GM12892 (cell line): ENCODE measurements at places on chromosomes 6 and 20.

DNA sequence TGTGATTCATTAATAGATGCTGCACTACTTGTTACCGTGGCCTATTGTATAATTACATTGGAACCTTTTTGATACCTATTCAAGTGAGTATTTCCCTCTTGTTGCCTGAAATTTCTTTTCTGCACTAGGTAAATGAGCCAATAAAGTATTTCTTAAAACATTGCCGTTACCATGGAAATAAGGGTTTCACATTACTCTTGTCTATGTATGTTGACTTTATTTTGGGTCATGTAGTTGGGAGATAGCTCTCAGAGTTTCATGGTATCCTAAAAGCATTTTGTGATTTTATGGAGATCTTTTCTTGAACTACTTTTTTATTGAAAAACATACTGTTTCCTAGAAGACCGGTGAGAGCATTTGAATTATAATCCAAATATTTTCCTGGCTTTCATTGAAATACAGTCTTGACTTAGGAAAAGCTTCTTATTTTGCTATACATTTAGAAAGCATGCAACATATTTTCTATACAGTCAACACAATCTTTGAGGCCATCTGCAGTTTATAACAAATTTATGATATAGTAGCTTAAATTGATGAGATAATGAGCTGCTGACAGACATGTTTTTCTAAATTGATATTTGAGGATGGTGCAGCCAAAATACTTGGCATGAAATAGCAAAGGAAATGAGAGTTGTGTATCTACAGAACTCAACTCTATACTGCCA is 650.4 kb downstream of the RFPL4B start:
- no peak for DNase-seq

DNA sequence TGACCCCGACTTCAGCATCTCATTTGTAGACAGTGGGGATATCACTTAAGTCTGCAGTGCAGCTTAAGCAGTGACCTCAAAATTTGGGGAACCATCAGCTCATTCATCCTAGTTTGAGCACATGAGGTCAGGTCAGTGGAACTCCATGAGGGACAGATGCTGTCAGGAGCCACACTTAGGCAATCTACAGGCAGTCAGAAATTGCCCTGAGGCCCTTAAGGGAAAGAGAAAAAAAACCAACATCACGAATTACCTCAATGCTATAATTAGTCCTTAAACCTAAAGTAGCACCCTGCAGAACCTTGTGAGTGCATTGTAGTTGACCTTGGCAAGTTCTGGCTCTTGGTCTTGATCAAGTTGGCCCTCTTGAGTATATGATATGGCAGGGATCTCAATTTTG is 21.1 kb downstream of the TMEM74B start:
- no peak for DNase-seq

- no peak for DNase-seq
Measured at GRCh38 chr6:134875367-134875766, 74.5 kb downstream of the ALDH8A1 start.

DNA sequence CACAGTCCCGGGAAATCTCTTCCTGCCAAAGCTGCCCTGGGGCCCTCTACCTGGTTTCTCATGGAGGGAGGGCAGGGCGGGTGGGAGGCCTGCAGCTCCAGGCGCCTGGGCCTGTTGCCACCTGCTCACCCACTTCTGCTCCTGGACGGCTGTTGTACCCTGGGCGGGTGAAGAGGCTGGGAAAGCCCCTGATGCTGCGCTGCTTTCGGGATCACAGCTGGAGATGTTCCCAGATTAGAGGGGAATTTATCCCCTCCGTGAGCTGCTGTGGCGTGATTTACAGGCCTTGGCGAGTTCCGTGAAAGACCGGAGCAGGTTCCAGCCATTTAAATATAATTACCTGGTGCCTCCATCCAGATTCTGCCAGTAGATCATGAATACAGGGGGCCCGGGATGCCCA is 12.3 kb upstream of the VSTM2L start:
- no peak for DNase-seq

DNA sequence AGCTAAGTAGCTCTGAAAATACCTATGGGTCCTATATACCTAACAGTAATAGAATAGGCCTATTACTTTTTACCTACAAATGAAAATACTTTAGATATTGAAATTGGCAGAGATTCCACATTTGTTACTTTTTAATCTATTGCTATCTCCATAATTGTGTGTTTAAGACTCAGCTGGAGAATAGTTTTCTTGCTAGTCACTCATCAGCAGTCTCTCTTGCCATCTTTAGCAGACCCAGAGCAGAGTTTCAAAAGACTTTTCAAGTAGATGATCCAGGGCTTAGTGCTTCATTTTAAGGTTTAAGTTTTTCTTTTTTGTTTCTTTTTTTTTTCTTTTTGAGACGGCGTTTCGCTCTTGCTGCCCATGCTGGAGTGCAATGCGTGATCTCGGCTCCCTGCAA is 12.9 kb downstream of the ANKS1A start:
- no peak for DNase-seq
